ENCODE measurements at places on chromosomes 2 and 18.

GRCh38 chr18:2969695-2970094, 43.2 kb downstream of the LPIN2 start:
- no peak for DNase-seq

- DNase-seq = peak; percentile 30
These were observed 13.6 kb upstream of the THADA start for GRCh38 chr2:43609290-43609918.

- DNase-seq = no peak
These were observed 345.0 kb upstream of the ACVR2A start for GRCh38 chr2:147499785-147500184.

DNA sequence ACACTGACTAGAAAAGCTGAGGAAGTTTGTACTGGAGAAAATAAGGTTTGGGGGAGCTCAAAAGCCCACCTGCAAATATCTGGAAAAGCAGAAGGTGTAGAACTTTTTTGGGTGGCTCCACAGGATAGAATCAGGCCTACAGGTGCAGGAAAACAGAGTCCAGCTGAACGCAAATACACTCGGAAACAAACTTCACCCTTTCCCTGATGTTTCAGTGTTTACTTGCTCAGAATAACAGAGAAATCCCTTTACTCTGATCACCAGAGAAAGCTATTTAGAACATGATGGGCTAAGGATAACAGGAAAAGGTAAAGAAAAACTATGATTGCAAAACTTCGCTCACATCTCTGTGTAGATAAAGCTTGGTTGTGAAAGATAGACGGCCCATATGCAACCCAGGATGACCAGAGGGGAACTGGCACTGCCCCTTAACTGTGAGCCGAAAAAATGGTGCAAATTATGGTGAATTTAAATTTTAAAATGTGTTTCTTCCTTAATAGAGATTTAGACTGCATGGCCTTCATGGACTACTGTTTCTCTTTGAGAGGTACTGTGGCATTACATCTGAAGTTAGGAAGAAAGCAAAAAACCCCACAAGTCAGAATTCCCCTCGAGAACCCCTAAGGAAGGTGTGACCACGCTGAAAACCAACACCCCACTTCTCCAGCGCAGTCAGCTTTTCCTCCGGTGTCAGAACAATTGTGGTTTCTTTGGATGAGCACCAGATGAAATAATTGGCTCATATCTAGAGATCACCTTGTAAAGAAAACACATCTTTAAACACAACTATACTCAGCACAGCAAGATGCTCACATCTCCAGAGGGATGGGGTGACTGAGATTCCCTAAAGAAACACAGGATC, 84.5 kb upstream of the TMEM247 start:
- no peak for DNase-seq

GRCh38 chr2:25804338-25804737, 73.9 kb downstream of the ASXL2 start:
- no peak for DNase-seq

GRCh38 chr2:3450385-3451010, 68.8 kb downstream of the ADI1 start:
- DNase-seq = no peak

- no peak for DNase-seq
These were observed 92.7 kb downstream of the NCKAP5 start for GRCh38 chr2:133475610-133476009.

DNA sequence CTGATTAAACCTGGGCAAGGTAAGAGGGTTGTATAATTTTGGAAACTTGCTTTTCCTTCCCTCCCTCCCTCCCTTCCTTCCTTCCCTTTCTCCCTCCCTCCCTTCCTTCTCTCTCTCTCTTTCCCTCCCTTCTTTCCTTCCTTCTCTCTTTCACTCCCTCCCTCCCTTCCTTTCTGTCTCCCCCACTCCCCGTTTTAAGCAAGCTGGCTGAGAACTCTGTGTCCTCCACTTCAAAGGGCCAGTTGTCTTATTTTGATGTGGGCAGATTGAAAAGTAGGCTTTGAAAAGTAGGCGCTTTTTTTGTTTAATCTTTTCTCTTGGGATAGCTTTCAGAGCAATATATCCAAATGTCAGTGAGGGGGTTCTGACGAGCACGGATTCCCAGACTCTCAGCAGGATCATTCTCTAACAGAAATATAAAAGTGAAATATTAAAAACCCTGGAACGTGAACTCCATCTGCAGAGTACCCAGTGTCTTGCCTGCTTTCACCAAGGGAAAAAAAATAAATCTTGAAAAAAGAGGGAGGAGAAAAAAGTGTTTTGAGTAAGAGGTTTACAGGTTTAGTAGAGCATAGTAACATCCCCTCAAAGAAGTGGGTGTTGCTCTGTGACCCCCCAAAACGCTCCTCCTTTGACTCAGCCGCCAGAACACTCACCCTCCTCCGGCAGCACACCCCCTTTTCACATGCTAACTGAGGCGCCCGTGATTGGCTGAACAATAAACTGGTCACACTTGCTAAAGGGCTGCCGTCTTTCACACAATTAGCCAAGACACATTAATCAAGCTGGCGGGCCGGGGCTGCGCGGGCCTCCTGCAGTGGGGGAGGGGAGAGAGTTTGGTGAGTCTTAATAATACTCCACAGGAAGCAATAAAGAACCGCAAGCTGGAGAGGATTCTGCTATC, 52.2 kb downstream of the CDK15 start:
- DNase-seq = no peak

DNA sequence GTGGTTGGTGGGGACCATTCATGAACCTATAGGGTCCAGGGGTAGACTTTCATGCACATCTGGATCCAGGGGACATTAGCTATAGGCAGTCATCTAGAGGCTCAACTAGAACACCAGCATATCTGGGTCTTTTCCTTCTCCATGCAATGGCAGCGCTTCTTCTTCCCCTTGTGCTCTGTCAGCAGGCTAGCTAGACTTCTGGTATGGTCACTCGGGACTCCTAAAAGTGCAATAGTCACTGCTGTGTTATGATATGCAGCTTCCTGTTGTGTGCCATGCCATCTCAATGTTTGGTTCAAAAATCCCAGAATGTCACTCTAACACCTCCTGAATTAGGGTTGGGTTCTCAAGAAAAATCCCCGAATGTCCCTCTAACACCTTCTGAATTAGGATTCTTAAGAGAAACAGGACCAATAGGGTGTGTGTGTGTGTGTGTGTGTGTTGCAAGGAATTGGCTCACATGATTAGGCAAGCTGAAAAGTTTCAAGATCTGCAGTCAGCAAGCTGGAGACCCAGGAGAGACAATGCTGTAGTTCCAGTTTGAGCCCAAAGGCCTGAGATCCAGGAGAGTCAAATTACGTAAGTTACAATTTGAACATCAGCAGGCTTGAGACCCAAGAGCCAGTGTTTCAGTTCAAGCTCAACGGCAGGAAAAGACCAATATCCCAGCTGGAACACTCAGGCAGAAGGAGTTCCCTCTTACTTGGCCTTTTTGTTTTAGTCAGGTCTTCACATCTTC, 97.1 kb upstream of the LTBP1 start:
- DNase-seq = no peak

GRCh38 chr2:224584111-224584784, 915 bp downstream of the CUL3 start:
- peak; percentile 66 for DNase-seq

- no peak for DNase-seq
These were observed 11.4 kb upstream of the CETN1 start for GRCh38 chr18:568731-569130.

- no peak for DNase-seq
These were observed 29.6 kb downstream of the PKP4 start for GRCh38 chr2:158486150-158486969.

- DNase-seq = no peak
These were observed 157.4 kb downstream of the MYT1L start for GRCh38 chr2:2173633-2174032.

GRCh38 chr18:48061781-48062570, 131.5 kb upstream of the SMAD2 start:
- no peak for DNase-seq

GRCh38 chr2:11581797-11582611, 48.2 kb downstream of the GREB1 start:
- no peak for DNase-seq

DNA sequence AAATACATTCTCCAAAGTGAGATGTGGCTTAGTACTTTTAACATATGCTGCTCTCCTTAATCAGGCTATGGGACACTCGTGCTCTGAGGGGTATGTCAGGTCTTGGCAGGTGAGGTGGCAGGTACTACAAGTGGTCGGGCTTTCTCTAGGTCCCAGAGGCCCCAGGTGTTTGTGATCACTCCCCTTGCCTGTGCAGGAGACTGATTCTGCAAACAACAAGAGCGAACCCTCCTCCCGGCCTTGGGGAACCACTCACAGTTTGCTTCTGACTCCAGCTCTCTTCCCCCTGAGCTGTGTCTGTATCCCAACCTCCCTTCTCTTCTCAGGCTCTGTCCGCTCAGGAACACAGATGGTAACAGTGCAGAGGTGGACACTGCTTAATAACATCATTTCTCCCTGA, 48.1 kb downstream of the ATOH8 start:
- no peak for DNase-seq

DNA sequence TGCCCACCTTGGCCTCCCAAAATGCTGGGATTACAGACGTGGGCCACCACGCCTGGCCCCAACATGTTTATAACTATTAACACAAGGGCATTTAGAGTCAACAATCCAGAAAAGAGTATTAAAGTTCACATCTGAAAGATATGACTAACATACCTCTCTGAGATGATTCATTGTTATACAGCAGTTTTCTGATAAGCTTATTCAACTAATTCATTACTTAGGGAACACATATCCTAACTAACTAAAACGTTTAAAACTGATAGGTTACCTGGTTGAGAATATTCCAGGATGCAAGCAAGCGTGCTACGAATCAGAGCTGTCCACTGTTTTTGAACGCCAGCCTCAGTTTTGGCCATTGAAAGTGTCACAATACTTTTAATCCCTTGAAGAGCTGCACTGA, 34.0 kb upstream of the STRN start:
- DNase-seq = no peak

- DNase-seq = no peak
These were observed 172.3 kb upstream of the SLC35G4 start for GRCh38 chr18:11437046-11437445.

DNA sequence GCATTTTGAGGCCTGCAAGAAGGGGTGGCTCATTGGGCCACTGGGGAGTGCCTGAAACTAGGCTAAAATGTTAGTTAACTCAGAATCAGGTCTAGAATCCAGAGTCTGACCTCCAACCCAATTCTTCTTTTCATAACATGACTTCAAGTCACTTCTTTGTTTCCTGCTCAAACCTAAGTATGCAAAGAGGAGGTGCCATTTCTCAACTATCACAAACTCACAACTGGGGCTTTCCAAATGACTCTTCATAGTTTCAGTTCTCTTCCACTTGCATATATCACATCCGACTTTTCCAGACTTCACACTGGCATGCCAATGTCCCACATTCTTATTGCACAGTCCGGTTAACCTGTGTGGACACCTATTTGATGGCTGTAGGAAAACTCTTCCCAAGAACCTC, 211.6 kb downstream of the TCF4 start:
- DNase-seq = no peak

- DNase-seq = no peak
These were observed 1015.0 kb downstream of the BCL11A start for GRCh38 chr2:59538398-59538911.

GRCh38 chr2:194686569-194686968, 970.5 kb upstream of the SLC39A10 start:
- DNase-seq = no peak

- DNase-seq = no peak
These were observed 2.7 kb downstream of the CDH7 start for GRCh38 chr18:65753520-65753919.

DNA sequence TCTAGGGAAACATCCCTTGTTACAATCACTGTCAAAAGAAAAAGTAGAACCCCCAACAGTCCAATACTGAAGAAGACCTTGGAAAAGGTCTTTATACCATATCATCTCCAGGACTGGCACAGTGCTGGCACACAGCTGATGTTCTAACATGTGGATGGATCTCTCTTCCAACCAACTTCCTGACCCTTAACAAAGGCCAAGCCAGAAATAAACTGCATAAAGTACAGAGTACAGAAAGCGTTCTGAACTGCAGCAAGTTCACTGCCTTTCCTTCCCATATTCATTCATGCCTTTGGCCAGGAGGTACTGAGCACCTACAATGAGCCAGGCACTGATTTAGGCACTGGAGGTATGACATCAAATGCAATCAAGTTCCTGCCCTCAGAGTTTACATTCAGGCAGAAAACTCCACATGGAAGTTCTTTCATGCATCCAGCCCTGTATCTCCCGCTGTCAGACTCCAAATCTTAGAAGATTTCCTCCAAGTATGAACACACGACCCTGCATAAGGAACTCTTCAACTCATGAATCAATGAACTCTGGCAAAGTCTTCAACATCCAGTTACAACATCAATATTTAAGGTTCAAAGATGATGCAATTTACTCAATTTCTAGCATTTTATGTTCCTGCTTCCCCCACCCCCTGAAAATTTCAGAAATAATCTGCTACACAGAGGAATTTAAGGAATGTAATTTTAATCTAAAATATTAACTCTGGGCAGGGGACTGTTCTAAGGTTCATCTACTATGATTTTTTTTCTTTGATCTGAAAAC, 33.8 kb downstream of the ACVR1 start:
- DNase-seq = no peak

GRCh38 chr2:160609346-160609745, 115.7 kb upstream of the RBMS1 start:
- no peak for DNase-seq
